ENCODE measurements at places on chromosomes 2 and 18.

- DNase-seq, result no peak
Observed at GRCh38 chr18:46677611-46678010, 20.6 kb upstream of the LOXHD1 start.

- no peak for DNase-seq
Observed at GRCh38 chr2:156452971-156453370, 16.8 kb downstream of the GPD2 start.

DNA sequence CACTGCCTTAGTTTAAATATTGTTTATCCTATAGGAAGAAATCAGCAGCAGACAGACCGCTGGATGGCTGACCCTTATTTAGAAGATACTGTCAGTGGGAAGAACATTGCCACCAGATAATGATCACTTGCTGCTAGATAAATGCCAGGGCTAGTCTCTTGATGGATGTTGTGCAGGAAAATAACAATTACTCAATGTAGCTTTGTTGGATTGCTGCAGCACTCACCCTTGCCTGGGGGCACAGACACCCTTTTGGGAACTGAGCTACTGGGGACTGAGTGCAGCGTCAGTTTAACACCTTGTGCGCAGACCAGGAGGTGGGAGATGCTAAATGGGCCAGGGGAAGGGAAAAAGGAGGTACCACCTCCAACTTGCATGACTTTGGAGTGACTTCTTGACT, 64.2 kb upstream of the CAPN13 start:
- no peak for DNase-seq

GRCh38 chr2:217785544-217786045, 217.2 kb downstream of the TNS1 start:
- DNase-seq, result no peak

GRCh38 chr2:201949181-201949926, 84.3 kb upstream of the FZD7 start:
- DNase-seq, result no peak

GRCh38 chr2:98551316-98551715, 57.0 kb downstream of the COA5 start:
- no peak for DNase-seq

All from inflammatory macrophage treated with lipopolysaccharide for 1 hour (primary cell).